ENCODE measurements at places on chromosomes 7 and 10. TPM values are rescaled to one million over a fixed set of nuclear protein-coding genes. Genes with fewer than 3 reads are reported as not detected.

Gene PCLO
- polyA plus RNA-seq, result 1.9 TPM

Gene MOGAT3
- polyA plus RNA-seq, result not detected

Gene ARHGAP22
- 1.4 TPM for polyA plus RNA-seq

Gene AGAP9
- 4.9 TPM for polyA plus RNA-seq

Gene ACHE
- 11.3 TPM for polyA plus RNA-seq

Gene LUC7L2
- polyA plus RNA-seq, result 34.1 TPM

Gene GARIN1A
- 1.7 TPM for polyA plus RNA-seq

Gene STEAP4
- 10.6 TPM for polyA plus RNA-seq

Gene CLEC5A
- polyA plus RNA-seq, result 0.27 TPM

Gene SLC12A9
- 6.4 TPM for polyA plus RNA-seq

Gene LGI1
- polyA plus RNA-seq, result 0.68 TPM

Gene PDE6C
- not detected for polyA plus RNA-seq

Gene CEP41
- 3.0 TPM for polyA plus RNA-seq

Gene DOCK4
- 5.7 TPM for polyA plus RNA-seq

DNA sequence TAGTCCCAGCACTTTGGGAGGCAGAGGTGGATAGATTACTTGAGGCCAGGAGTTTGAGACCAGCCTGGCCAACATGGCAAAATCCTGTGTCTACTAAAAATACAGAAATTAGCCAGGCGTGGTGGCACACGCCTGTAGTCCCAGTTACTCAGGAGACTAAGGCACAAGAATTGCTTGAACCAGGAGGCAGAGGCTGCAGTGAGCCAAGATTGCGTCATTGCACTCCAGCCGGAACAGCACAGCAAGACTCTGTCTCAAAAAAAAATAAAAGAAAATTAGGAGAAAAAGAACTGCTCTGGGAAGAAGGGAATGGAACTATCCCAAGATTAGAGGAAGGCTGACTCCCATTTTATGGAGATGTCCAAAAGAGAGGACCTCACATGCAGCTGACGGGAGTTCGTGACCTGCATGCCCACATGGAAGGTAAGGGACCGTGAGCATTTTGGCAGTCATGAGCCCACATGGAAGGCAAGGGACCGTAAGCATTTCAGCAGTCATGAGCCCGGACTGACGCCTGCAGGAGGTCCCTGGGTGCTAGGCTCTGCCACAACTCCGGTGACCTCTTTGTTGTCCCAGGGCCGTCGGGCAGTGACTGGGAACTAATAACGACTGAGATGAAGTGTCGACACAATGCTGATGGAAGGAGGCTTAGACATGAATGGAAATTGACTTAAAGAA is 18.6 kb upstream of the GTPBP4 start:
- DNase-seq, result peak; percentile 42

DNA sequence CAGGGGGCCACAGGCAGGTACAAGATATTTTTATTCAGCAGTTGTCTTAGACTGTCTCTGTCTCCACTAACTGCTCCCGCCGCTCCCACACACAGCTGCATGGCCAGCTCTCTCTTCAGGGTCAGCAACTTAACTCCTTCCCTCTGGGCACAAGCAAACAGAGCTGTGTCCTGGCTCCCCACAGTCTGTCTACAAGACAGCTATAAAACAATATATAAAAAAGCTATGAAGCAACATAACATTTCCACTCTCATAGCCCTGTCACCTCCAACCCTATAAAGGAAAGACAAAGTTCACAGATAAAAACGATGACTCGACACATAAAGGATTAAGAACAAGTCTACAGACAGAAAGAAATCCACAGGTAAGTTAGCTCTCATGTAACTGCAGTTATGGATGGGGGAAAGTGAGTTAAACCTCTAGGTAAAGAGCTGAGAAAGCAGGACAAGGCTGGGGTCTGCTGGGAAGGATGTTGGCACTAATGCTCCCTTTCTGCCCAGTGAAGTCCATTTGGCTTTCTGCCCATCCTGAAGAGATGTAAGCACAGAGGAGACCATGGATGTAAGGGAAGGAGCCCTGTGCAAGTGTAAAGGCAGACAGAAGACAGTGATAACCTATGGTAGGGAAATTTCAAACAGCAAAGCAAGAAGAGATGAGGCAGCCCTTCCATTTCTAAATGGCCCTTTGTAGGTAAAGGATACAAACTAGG is 27.0 kb downstream of the RAPGEF5 start:
- no peak for DNase-seq

- DNase-seq, result no peak
Measured at GRCh38 chr10:75074711-75075445, 36.6 kb upstream of the SAMD8 start.

DNA sequence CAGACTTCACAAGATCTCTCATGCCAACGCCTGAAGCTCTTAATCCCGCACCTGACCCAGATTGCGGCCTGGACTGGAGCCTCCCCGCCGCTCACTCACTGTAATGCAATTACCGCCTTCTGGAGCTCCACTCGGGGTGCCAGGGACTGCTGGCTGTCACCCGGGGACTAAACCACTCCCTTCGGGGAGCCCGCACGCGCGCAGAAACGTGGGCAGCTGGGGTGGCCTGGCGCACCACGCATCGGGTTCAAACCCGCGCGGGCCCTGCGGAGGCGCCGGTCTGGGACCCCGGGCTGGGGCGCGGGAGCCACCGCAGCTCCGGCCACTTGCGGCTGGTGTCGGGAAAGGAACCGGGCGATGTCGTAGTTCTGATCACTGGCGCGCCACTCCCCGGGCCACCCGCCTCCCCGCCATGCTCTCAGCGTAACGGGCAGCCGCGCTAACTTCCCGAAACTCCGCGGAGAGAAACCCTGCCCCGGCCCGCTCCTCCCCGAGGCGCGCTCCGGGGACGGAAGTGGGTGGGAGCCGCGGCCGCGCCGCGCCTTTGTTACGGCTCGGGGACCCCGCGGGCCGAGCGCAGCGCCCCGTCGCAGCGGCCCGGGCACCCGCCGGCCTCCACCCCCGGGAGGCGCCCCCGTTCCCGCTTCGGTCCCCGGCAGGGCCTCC is 100.3 kb upstream of the SVIL start:
- peak; percentile 91 for DNase-seq

GRCh38 chr10:34358729-34359434 is 456.2 kb downstream of the PARD3 start:
- no peak for DNase-seq

- no peak for DNase-seq
Measured at GRCh38 chr7:20466543-20467021, 135.9 kb downstream of the ITGB8 start.

GRCh38 chr7:99779949-99780348 is 4.0 kb downstream of the CYP3A4 start:
- DNase-seq, result no peak

DNA sequence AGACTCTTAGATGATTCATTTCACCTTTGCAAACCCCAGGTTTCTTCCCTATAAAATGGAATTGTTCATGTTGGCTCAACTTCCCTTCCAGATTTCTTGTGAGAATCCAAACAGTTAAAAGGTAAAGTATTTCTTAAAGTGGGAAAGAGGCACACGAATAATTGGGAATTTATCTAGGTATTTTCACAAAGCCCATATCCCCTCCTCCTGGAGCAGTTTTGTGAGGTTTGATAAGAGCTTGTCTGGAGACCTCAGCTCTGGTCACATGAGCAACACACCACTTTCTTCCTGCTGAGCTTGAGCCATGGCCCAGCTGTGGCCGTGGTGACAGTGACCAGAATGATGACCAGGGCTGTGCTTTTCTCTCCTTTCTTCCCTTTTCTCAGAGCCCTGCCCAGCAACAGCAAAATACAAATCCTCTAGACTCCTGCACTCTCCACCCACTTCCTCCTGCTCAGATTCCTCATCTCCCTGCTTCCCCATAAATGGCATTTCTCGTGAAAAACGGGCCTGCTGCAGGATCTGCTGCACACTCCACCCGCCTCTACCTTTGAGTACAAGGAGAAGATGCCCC is 87.7 kb downstream of the PIK3CG start:
- DNase-seq, result peak; percentile 65

- no peak for DNase-seq
Measured at GRCh38 chr7:126378642-126379041, 874.1 kb downstream of the GRM8 start.

DNA sequence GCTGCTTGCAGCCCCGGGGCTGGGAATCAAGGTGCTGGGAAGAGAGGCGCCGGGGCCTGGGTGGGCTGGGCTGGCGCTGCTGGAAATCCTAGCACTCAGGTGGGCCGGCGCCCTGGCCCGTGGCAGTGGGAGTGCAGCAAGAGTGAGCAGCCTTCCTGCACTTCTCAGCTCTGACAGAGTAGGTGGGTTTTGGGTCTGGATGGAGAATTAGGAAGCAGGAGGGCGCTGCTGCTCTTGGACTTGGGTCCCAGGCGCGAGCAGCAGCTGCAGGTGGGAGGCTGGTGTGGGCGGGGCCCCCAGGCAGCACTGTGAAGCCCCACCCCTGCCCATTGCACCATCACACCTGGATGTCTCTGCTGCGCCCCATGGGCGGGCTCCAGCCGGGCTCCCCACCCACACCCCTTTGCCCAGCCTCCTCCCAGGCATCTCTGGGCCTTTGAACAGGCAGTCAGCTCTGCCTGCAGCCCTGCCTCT is 6.0 kb downstream of the BRI3 start:
- no peak for DNase-seq

DNA sequence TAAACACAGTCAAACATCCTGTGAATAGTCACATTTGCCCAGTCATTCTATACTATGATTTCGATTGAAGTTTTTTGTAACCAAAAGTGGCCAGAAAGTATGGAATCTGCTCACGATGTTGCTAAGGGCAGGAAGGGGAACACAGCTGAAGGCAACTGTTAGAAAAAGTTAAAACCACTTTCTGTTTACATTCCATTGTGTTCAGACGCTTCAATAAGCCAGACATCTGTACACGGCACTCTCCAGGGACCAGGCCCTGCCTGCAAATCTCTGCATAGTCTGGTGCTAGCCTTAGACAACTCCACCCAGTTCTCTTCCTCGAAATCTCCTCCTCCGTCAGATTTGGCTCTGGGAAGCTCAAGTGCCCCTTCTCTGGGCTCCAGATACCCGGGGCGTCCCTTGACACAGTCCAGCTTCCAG is 17.1 kb upstream of the TMEM120A start:
- peak; percentile 78 for DNase-seq

GRCh38 chr7:139916717-139917395 is 87.8 kb downstream of the TBXAS1 start:
- no peak for DNase-seq
